ENCODE measurements at places on chromosomes 6 and 20.

DNA sequence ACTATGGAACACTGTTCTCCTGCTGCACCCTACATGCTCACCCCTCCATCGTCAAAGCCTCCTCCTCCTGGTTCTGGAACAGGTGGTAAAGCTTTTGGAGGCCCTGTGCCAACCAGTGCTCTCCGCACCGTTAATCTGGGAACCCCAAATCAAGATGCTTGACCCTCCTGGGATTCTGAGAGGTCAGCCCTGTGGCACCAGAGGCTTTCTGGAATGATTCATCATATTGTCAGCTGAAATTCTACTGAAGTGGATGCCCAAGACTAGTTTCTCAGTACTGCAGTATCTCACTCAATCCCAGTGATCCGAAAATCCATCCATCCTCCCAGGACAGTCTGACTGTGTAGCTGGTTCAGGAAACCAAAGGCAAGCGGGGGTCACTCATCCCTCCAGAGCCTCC lies 92.7 kb downstream of the TRERF1 start:
- DNase-seq: no peak

DNA sequence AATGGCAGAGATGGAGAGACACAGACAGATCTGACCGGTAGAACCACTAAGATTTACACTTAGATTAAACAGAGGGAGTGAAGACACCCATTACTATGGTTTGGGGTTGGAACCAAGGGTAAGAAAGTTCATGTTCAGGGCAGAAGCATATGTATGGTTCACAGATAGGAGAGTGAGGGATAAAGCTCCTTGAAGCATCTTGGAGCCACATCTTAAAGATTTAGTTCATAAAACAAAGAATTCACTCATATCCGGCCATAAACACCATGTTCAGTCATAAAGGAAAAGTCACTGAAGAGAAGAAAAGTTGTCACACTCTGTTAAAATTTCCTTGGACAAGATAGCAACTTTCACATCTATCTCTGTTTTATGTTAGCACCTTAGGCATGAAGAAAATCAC lies 18.0 kb downstream of the STX7 start:
- DNase-seq: no peak

DNA sequence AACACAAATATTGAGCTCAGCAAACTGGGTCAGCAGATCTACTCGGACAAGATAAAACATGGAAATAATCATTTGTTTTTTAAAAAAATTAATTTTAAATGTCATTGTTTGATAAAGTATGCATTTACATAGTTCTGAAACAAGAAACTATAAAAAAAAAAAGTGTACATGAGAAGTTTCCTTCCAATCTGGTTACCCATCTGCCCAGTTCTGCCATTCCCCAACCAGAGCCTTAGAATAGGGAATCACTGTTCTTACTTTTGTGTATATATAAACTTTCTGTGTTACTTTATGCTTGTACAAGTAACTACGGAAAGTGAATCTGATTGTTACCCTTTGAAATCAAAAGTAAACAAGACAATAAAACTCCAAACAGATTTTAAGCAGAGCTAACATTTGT lies 791.4 kb downstream of the HACE1 start:
- no peak for DNase-seq

DNA sequence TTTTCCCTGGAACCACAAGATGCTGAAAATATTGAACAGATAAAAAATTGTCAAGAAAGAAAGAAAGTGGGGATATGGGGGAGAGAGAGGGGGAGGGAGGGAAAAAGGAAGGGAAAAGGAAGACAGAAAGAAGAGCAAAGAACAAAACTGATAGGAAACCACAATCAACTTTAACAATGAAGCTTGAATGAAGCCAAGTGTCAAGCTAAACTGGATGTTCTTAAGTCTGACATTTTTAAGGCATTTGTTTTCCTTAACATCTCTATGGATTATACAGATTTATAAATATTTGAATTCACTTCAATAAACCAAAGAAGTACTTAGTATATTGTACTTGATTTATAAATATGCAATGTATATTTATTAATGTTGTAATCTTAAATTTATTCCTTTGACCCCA lies 197.6 kb upstream of the SMLR1 start:
- DNase-seq: no peak

DNA sequence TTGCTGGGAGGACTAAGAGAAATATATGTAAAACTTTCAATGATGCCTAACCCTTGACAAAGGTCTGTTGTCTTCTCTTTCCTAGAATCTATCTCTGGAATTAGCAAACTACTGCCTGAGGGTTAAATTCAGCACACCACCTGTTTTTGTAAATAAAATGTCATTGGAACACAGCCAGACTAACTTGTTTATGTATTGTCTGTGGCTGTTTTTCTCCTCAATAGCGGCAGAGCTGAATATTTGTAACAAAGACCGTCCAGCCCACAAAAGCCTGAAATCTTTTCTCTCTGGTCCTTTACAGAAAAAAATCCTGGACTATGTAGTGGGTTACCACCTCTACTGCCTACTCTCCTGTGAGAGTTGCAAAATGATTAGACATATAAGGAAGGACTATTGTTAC lies 33.3 kb upstream of the SYNDIG1 start:
- no peak for DNase-seq

- DNase-seq: no peak
Observed at GRCh38 chr6:137105375-137105774, 60.6 kb upstream of the IL20RA start.

GRCh38 chr6:75493400-75494064 lies at the start of gene FILIP1:
Gene FILIP1, minus strand, starts transcription at chr6:75493800. Its CDS starts 78,828 bp downstream, at chr6:75414972.
- DNase-seq: no peak

DNA sequence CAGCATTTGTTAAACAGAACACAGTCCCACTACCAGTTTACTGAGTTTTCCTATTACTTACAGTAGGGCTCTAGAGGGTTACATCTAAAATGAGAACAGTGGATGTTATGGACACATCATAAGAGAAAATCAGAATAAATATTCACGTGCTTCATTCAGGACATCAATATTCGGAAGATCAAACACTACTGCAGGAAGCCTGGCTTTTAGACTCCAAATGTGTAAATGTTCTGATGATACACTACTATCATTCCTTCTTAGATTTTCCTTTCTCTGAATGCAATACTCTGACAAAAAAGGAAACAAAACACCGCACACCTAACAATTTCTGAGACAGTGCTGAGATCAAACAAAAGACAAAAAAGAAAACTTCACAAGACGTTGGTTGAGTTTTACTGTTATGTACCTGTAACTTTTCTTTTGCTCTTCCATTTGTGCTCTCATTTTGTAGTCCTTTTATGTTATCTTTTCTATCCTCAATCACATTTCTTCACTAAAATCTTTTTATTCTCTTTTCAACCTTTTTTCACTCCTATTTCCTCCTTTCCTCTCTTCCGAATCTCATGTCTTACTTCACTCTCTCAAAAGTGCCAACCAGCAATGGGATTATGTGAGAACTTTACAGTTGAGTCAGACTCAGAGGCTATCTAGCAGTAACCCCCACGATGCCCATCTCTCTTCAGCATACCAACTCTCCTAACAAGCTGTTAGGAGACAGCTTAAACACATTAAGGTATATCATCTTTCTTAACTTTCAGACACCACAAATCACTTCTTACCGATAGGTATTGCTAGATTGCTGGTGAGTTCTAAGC lies 1.7 kb downstream of the FAM184A start:
- DNase-seq: no peak

GRCh38 chr6:150409576-150410066 lies 40.8 kb downstream of the IYD start:
- peak; percentile 32 for DNase-seq

DNA sequence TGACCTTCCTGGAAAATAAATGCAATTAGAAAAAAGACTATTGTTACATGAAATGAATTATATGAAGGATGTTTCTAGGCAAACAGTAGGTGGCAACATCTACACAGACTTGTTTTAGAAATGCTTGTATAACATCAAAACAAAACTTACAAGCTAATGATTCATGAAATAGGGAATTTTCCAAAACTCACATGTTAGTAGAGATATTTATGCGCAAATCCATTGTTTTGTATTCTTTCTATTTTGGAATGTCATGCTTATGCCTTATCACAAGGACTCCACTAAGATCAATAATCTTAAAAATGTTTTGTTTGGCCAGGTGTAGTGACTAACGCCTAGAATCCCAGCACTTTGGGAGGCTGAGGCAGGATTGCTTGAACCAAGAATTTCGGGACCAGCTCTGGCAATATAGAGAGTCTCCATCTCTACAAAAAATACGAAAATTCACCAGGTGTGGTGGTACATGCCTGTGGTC lies 32.3 kb upstream of the LGSN start:
- peak; percentile 63 for DNase-seq

DNA sequence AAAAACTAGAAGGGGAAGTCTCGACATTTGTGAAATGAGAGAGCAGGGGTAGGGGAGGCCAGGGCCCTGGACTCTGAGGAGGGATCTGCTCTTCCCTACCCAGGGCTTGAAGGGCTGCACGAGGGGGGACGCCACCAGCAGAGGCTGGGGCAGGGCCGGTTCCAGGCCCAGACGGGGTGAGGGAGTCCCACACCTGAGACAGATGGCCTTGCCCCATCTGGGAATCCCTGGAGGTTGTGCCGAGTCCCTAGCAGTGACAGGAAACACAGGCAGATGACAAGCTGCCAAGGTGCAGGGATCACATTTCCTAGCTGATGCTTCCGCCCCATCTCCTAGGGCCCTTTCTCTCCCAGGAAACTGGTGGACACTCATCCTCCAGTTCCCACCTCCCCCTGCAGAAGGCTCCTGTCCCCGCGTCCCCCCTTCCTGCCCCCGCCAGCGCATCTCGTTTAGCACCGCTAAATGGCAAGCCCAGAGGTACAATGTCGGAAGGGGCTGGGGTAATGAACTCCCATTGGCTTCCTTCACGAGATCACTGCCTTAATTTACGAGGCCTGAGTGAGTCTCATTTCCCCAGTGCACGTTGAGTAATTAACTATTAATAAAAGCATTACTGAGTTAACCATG lies 35.2 kb upstream of the CDH22 start:
- no peak for DNase-seq

DNA sequence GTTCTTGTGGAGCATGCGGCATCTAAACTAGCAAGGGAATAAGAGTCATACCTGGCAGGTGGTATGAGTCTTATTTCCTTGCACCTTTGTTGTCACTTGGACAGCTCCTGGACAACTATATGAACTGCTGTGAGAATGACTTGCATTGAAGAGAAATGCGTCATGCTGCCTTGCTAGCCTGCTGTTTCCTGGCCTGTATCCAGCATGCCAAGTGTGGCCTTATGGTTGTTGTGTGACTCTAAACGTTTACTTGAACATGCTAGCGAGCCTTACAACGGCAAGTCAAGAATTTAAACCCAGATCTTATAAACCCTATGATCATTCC lies 90.4 kb downstream of the CEP162 start:
- no peak for DNase-seq

DNA sequence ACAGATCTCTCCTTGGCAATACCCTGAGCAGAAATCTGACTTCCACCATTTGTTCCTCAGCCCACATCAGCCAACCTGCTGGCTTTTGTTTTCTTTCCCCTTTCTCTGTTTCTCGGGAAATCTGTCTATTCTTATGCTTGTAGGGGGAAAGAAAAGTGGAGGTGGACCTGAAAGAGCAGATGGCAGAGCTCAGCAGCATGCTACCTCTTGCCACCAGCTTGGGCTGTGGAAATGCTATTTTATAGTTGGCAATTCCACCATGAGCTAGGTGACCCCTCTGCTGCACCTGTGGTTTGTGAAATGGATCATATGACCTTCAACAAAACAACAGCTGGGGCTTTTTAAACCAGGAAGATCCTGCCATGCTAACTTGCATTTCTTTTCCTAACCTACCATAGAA lies 6.8 kb upstream of the SPATS1 start:
- DNase-seq: no peak

GRCh38 chr6:27874016-27874415 lies 38.2 kb downstream of the OR2B2 start:
- DNase-seq: peak; percentile 54

DNA sequence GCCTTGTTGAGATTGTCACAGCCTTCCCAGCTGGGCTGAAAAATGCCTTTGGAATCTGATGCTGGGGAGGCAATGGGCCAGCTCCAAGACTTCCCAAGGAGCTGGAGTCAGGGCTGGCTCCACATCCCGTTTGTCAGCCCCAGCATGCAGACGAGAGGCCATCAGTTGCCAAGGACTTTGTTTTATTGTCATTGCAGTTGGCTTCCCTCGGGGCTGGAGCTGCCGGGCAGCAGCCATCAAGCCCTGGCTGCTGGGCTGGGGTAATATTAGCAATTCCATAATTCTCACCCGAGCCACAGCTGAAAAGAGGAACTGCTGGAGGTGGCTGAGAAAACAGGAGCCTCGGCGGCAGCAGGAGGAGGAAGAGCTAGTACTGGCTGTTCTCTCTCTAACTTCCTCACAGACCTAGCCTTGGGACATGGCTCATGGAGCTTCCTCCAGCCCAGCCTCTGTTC lies 182.5 kb downstream of the CDC5L start:
- DNase-seq: peak; percentile 66

DNA sequence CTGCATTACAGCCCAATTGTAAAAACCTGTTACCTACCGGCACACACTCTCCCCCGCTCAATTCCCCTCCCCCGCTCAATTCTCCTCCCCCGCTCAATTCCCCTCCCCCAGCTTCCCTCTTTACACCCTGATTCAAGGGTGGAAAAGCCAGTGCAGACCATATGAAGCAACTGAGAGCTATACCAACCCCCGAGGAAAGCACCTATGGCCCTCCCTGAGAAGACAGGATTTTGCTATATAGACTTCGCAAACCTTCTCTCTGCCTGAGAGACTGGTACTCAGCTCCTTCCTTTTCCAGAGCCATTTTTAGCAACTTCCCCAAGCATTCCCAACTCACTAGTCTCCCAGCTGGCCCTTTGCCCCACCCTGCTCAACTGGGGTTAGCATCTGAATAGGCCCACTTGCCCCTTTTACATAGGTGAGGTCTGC lies 7.6 kb downstream of the GNAS-AS1 start:
- DNase-seq: no peak

- DNase-seq: no peak
Observed at GRCh38 chr6:93376026-93376540, 43.3 kb downstream of the EPHA7 start.

DNA sequence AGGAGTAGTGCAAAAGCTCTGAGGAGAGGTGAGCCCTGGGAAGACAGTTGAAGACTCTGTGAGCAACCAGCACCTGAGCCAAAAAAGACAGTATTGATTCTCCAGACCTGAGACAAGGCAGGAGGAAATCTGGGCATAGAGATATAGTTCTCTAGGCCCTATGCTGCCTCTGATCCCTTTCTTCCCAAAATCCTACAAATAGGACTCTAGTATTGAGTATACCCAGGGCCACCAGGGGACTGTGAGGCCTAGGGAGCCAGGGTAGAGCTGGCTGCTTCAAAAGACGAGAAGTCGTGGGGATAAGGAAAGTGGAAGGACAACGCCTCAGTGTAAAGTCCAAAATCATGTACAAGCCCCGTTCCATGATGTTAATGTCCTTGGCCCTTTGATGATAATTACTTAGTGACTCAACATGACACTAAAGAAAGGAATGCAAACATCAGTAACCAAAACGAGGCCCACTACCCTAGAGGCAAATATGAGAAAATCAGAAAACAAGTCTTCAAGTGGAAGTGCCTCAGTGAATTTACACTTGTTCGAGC lies 197.3 kb upstream of the PROKR2 start:
- DNase-seq: no peak

- no peak for DNase-seq
Observed at GRCh38 chr6:107642861-107643328, 153.0 kb downstream of the SOBP start.

GRCh38 chr6:168385037-168385759 lies 55.8 kb upstream of the SMOC2 start:
- DNase-seq: no peak

All from NB4 (cell line).